Activated CD4-positive, alpha-beta memory T cell treated with anti-CD3 and anti-CD28 coated beads, Interleukin-2, amount 10 ng/mL, durations not matched to agents 7 days and 5 days (primary cell): ENCODE measurements at places on chromosomes 2 and 18. TPM values are rescaled to one million over a fixed set of nuclear protein-coding genes. Genes with fewer than 3 reads are reported as not detected.

DNA sequence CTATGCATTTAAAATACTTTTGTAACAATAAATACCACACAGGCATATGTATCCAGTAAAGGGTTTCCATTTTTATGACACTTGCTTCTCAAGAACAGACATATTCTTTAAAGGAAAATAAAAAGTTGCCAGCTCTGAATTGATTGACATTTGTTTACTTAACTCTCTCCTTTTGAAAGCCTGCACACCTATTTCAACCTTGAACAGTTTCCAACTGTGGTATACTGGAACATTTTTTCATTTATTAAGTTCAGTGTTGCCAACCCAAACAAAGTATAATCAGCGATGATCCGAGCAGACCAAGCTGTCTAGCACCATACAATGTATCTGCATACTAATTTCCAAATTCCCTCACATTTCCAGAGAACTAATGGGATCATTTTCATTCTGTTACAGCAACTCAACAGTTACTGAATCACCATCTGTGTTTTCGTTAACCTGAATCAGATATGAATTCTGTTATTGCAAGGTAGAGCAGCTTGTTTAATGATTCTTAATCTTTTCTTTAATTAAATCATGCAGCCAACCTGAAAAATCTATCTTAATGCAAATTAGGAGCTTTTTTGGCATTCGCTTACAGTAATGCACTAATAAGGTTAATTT, 725.5 kb upstream of the ZEB2 start:
- no peak for DNase-seq
- H3K27me3 ChIP-seq: no peaks in the 10 kb centered on the region
- H3K36me3 ChIP-seq: no peaks in the 10 kb centered on the region
- H3K4me3 ChIP-seq: no peak overlapping the region
- H3K4me1 ChIP-seq: no peaks in the 10 kb centered on the region

GRCh38 chr18:33128581-33128980, 311.9 kb downstream of the CCDC178 start:
- H3K36me3 ChIP-seq: no peaks in the 10 kb centered on the region
- no peak overlapping the region for H3K27ac ChIP-seq
- no peaks in the 10 kb centered on the region for H3K27me3 ChIP-seq
- H3K4me1 ChIP-seq: no peaks in the 10 kb centered on the region
- DNase-seq: no peak

GRCh38 chr2:183035954-183036669, 2.1 kb downstream of the NCKAP1 start:
- H3K36me3 ChIP-seq: no peaks in the 10 kb centered on the region
- peaks cover 27% of the 10 kb centered on the region for H3K4me1 ChIP-seq
- DNase-seq: no peak
- no peak overlapping the region for H3K4me3 ChIP-seq

DNA sequence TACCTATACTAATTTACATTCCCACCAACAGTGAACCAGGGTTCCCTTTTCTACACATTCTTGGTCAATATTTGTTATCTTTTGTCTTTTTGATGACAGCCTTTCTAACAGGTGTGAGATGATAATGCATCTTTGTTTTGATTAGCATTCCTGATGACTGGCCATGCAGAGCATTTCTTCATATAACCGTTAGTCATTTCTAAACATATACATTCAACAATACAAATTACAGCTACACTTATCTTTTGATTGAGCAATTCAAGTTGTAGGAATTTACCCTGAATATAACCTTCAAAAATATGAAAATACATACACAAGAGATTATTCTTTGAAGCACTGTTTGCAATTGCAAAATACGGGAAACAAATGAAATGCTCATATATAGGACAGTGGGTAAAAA, 94.9 kb downstream of the TMEM131 start:
- peaks cover 40% of the 10 kb centered on the region for H3K36me3 ChIP-seq
- no peak for DNase-seq
- H3K27ac ChIP-seq: no peak overlapping the region
- no peaks in the 10 kb centered on the region for H3K27me3 ChIP-seq

DNA sequence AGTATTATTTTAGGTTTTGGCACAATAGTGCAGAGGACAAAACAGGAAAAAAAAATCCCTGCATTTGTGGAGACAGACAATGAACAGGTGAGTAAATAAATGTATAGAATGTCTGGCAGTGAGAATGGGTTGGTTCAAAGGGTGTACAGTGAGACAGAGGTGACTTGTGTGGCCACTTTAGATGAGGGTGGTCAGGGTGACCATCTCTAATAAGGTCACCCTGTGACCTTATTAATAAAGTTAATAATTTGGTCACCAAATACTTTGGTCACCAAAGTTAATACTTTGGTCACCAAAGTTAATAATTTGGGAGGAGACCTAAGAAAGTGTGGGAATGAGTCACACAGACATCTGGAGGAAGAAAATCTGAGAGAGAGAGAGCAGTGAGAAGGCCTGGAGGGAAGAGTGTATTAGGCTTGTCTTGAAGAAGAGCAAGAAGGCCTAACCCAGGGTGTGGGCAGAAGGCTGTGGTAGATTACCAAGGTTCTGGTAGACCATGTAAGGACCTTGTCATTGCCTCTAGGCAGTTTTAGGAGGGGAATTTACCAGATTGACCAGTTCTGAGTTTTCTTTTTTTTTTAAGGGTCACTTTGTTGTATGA, 1368.4 kb upstream of the CELF4 start:
- no peak overlapping the region for H3K27ac ChIP-seq
- H3K4me3 ChIP-seq: no peak overlapping the region
- H3K36me3 ChIP-seq: no peaks in the 10 kb centered on the region
- DNase-seq: no peak
- H3K27me3 ChIP-seq: peaks cover 5% of the 10 kb centered on the region

DNA sequence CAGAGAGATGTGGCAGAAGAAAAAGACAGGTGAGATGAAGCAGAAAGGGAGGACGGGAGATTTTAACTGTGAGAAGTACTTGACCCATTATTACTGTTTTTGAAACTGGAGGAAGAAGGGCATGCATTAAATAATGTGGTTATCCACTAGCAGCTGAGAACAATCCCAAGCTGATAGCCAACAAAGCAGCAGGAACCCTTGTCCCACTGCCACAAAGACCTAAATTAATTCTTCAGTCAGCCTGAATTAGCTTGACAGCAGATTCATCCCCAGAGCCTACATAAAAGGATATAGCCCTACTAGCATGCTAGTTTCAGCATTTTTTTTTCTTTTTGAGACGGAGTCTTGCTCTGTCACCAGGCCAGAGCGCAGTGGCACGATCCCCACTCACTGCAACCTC, 19.5 kb upstream of the REG3A start:
- H3K36me3 ChIP-seq: no peaks in the 10 kb centered on the region
- no peaks in the 10 kb centered on the region for H3K27me3 ChIP-seq
- DNase-seq: no peak
- no peak overlapping the region for H3K4me3 ChIP-seq
- H3K27ac ChIP-seq: no peak overlapping the region

DNA sequence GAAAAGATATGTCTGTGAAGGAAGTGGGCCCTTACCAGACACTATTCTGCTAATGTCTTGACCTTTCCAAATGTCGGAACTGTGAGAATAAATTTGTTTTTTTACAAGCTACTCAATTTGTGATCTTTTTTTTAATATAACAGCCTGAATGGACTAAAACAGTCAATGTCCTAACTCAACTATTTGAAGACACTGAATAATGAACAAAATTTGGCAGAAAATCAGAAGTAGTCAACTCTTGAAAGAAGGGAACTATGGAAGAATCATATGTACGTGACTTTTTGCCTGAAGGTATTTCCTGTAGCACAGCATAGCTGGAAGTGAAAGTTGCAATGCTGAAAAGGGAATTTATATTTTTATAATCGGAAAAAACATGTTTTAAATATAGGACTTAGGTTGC, 351.8 kb upstream of the TFPI start:
- no peaks in the 10 kb centered on the region for H3K36me3 ChIP-seq
- DNase-seq: no peak
- H3K4me1 ChIP-seq: no peaks in the 10 kb centered on the region
- H3K27me3 ChIP-seq: no peaks in the 10 kb centered on the region
- no peak overlapping the region for H3K27ac ChIP-seq

ERFE gene
- not detected for total RNA-seq

C2orf72 gene
- 0.98 TPM for total RNA-seq

STON1 gene
- 3.0 TPM for total RNA-seq

GKN2 gene
- not detected for total RNA-seq

LYG1 gene
- 0.88 TPM for total RNA-seq

GPR45 gene
- not detected for total RNA-seq

TRIM43 gene
- total RNA-seq: 0.43 TPM
